Fibroblast of skin of left biceps (primary cell): ENCODE measurements at places on chromosomes 7 and 10.

- DNase-seq, result no peak
Measured at GRCh38 chr7:39133088-39133487, 155.4 kb downstream of the POU6F2 start.

DNA sequence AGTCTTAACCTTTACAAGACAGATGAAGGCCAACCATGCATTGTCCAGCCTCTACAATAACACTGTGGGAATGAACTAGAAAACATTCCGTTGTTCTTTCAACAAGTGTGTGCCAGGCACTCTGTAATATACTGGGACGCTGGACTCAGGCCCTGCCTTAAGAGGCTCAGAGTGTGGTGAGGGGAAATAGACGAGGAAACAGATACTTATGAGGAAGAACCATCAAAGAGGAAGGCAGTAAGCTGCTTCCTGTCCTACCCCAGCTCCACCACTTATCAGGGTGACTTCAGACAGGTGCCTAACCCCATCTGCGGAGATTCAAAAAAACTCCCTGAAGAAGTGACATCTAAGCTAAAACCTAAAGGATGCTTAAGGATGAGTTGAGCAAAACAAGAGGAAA lies 8.9 kb upstream of the TRIM8 start:
- no peak for DNase-seq

- peak; percentile 100 for DNase-seq
Measured at GRCh38 chr10:110918643-110919348, at the start of gene BBIP1. TSS of gene BBIP1 (minus strand) at chr10:110919180. CDS start at chr10:110918157, 1,023 bp downstream.

- DNase-seq, result no peak
Measured at GRCh38 chr7:79064187-79064823, 389.2 kb downstream of the MAGI2 start.

DNA sequence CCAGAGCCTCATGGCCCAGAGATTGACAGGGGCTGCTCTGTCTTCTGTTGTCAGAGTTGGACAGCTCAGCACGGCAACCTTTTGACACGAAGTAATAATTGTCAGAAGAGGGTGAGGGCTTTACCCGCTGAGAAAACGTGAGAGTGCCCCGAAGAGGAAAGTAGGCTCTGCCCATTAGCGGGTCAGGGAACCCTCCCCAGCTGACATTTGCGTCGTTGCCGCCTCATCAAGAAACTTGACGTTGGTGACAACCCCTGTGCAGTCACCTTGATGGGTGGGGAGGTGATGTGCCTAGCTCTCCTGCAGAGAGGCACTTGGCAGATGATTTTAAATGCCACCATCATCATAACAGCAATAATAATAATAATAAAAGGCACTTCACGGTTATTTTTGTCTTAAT lies 202.1 kb downstream of the USP6NL start:
- DNase-seq, result no peak

DNA sequence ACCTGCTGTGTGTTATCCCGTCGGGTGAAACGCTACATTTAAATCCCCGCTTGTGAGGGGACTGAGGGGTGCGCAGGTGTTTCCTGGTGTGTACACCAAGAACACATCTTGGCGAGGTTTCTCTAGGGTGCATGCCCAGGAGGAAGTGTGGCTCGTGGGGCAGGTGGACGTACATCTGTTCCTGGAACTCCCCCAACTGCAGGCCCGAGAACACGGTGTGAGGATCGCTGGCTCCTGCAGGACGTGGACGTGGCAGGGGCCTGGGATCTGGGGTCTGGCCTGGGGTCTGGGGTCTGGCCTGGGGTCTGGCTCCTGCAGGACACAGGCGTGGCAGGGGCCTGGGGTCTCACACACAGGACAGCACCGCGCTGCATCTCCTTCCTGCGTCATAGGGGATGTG lies 10.1 kb downstream of the KNDC1 start:
- no peak for DNase-seq

GRCh38 chr10:32068569-32068968 lies 12.3 kb upstream of the KIF5B start:
- DNase-seq, result no peak

DNA sequence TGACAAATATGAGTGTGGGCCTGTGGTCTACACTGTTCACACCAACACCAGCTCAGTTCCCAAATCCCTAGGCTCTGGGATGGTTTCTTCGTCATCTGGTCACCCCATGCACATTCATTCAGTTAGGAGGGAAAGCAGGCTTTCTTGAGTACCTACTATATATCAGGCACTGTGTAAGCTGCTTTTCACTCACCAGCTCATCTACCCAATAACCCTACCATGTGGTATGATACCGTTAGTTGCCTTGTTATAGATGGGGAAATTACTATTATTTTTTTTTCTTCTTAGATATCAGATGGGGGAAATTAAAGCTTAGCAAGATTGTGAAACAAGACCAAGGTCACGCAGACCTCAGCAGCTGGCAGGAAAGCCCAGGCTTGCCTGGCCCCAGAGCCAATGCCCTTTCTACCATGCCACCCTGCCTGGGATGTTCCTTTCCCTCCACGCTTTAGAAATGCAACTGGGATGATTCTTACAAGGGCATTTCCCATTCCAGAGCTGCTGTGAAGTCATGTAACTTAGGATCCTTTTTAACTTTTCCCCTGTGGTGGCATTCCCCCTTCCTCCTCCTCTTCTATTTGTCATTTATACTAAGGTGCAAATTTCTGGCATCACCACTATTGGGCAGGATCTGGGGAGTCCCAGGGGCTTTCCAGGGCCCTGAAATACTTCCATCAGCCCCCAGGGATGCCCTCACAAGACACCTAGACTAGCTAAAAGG lies 93.1 kb upstream of the EFCAB10 start:
- no peak for DNase-seq

DNA sequence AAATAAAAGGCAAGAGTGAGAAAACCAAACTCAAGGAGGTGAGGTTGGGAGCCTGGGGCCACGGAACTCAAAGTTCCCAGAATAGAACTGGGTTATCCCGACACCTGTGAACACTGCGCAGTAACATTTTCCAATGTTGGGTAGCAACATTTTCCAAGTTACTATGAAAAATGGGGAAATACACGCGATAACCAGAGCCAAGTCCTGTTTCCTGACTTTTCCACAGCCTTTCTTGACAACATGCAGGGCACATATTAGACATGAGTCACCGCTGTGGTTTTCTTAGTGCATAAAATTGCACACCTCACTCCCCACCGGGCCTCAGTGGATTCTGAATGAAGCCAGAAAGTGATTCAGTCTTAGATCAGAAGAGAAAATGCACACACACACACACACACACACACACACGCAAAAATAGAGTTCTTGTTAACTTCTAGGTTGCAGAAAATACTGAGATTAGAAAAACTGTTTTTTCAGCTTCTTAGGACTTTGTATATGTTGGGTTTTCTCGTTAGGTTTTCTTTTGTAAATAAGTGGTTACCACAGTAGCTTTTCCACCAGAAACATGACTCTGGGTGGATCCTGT lies 70.0 kb downstream of the CAMK1D start:
- peak; percentile 93 for DNase-seq

GRCh38 chr10:35565602-35566081 lies 39.5 kb upstream of the GJD4 start:
- no peak for DNase-seq

- DNase-seq, result no peak
Measured at GRCh38 chr10:132420469-132420980, 23.5 kb downstream of the PWWP2B start.

GRCh38 chr10:47340608-47341170 lies 7.5 kb upstream of the RBP3 start:
- peak; percentile 2 for DNase-seq

DNA sequence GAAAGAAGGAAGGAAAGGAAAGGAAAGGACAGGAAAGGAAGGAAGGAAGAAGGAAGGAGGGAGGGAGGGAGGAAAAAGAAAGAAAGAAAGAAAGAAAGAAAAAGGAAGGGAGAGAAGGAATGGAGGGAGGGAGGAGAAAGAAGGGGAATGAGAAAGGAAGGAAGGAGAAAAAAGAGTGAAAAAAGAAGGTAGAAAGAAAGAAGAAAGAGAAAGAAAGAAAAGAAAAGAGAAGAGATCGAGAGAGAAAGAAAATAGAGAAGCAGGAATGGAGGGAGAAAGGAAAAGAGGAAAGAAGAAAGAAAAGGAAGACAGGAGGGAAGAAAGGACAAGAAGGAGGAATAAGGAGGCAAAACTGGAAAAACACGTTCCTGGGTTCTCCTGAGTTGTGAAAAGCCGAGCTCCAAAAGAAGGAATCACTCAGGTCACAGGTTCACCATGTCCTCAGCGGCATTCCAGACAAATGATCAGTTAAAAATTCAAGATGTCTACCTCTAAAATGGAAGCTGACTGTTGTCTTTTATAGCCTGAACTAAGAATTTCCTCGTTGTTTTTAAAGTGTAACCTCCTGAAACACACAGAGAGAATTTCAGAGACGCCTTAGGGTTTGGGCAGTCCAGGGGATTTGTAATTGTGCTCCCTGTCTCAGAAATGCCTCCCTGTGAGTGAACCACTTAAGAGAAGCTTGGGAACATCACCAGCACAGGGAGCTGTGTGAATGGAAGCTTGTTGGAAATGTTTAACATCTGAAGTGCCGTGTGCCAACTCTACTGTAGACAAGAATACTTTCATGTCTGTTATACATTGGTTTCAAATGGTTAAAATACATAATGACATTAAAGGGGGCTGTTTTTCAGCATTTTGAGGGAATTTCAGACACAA lies 80.7 kb downstream of the INHBA start:
- no peak for DNase-seq

GRCh38 chr7:113161050-113161449 lies 42.7 kb upstream of the SMIM30 start:
- DNase-seq, result no peak

DNA sequence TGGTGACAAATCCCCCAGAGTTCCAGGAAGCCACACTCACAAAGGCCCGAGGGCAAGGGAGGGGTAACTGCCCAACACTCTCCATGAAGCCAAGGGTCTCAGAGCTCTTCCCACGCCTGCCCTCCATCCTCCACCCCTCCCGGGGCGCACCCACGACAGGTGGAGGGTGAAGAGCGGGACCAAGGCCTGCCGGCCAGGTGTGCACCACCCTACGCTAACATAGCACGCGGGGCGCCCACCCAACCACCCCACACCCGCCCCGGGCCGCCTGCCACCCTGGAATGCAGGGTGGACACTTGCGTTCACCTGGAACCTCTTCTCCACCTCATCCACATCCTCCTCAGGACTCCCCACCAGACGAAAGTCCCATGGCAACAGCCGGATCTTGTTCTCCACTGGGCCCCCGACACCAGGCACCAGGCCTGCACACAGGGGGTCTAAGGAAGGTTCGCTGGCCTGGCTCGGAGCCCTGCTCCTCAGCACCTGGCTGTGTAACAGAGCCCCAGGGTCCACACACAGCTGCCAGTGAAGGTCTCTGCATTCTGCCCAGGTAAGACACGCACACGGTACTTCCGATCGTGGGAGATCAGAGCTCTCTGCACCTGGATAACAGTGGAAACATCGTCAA lies 32.7 kb downstream of the MAD1L1 start:
- no peak for DNase-seq

GRCh38 chr7:2072042-2072441 lies 160.7 kb downstream of the MAD1L1 start:
- DNase-seq, result no peak

DNA sequence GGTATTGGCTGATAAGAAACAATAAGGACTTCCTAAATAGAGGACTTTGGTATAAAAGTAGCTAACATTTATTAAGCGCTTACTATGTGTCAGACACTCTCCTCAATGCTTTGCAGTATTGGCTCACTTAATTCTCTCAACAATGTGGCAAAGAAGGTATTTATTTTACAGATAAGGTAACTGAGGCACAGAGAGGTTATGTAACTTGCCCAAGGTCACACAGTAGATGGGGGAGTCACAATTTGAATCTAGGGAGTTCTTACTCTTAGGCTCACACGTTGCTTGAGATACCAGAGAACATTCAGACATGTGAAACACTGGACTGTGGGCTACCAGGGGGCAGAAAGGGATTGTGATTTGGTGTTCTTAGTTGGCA lies 60.8 kb upstream of the GPR158 start:
- no peak for DNase-seq

DNA sequence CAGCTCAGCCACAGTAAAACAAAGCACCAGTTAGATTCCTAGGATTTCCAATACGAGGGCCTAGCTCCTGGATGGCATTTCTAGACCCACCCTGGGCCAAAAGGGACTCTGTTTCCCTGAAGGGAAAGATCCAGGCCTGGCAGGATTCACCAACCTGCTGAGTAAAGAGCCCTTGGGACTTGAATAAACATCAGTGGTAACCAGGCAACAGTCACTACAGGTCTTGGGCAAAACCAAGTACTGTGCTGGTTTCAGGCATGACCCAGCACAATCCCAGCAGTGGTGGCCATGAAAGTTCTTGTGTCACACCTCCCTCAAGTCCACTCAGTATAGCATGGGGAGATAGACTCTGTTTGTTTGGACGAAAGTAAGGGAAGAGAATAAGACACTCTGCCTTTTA lies 31.0 kb upstream of the STARD3NL start:
- no peak for DNase-seq

DNA sequence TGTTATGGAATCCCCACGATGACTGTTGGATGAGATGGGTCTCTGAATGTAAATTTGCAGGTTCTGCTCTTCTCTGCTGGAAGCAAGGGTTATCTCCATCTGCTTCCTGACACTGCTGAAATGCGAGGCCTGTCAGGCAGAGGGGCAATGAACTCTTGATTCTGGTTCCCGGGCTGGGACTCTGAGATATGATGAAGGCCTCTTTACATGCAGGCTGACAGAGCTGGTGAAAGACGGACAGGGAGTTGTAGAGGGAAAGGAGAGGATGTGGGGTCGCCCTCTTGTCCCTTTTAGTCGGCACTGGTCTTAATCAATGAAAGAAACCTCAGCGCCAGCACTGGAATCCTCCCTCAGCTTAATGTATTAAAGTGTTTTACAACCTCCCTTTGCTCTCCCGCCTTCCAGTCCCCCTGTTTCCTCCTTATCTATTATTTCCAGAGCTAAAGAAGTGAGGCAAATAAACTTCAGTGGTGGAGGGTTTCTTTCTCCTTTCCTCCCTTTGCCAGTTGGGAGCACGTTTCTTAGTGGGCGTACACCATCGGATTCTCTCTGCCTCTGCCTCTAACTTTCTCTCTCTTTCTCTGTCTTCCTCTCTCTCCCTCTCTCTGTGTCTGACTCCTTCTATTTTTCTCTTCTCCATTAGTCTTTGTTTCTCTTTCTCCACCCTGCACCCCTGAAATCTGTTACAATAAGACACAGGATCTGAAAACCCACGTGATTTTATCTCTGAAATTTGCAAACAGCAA lies 145.6 kb downstream of the BAMBI start:
- DNase-seq, result no peak

GRCh38 chr10:83952314-83952713 lies 187.0 kb upstream of the GHITM start:
- no peak for DNase-seq

GRCh38 chr7:104928721-104929400 lies 85.1 kb upstream of the KMT2E start:
- no peak for DNase-seq

GRCh38 chr10:24207781-24208611 lies 942 bp upstream of the KIAA1217 start:
- no peak for DNase-seq

- DNase-seq, result no peak
Measured at GRCh38 chr10:93790439-93790838, 32.7 kb downstream of the LGI1 start.

- DNase-seq, result no peak
Measured at GRCh38 chr10:78476156-78476555, 442.5 kb downstream of the RPS24 start.

GRCh38 chr10:98045785-98046389 lies 15.5 kb upstream of the CRTAC1 start:
- no peak for DNase-seq

- no peak for DNase-seq
Measured at GRCh38 chr10:113739031-113739430, 12.5 kb upstream of the PLEKHS1 start.

GRCh38 chr7:101125989-101126650 lies 784 bp upstream of the SERPINE1 start:
- DNase-seq, result peak; percentile 54
